Activated naive CD4-positive, alpha-beta T cell (primary cell): ENCODE measurements at places on chromosomes 2 and 18.

DNA sequence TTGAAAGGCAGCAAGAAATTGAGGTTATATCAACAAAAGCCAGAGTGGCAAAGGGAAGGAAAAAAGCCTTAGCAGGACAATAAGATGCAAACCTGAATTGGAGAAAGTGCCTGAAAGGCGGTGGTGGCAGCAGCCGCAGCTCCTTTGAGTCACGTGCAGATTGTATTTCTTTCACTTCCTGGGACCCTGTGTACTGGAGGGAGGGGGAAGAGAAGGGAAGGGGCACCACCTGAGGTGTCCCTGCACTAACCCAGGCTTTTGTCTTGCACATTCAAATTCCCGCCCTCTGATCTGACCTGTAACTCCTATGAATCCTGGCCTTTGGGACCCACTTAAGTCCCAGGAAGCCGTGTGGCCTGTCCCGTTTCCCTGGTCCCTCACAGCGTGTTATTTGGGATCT, 326.1 kb upstream of the SKOR2 start:
- DNase-seq: no peak

GRCh38 chr18:48543228-48543627, 4.4 kb downstream of the CTIF start:
- DNase-seq: peak; percentile 12

- DNase-seq: no peak
These were observed 457.8 kb upstream of the MEX3C start for GRCh38 chr18:51655327-51655698.

- no peak for DNase-seq
These were observed 128.8 kb downstream of the TTC32 start for GRCh38 chr2:19772981-19773380.

DNA sequence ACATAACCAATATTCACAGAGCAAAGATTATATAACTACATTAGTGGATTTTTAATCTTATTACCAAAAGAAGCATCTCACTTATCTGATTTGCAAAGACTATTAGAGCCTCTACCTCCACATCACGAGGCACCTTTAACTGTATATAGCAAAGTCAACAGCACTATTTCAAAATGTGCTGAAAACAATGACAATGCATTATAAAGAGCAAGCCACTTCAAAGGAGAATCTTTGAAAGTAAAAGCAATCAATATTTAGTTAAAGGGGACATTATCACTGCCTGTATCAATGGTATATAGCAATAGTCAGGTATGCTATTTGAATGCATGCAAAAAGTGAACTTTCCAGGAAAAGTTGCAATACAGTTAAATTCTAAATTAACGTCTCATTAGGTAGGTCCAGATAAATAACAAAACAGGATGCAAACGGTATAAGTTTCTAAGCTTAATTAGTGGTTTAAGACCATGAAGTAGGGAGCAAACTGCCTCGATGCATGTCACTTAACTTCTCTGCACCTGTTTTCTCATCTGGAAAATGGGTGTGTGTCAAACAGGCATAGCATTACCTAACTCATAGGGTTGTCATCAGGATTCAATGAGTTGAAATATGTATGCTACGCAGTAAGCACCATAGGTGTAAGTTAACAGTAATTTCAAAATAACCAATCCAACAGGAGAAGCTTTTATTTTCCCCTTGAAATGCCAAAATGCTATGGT, 31.6 kb downstream of the ATL2 start:
- DNase-seq: no peak

- DNase-seq: no peak
These were observed 8.2 kb upstream of the GBX2 start for GRCh38 chr2:236176417-236176816.
